ENCODE measurements at places on chromosomes 5 and 9.

DNA sequence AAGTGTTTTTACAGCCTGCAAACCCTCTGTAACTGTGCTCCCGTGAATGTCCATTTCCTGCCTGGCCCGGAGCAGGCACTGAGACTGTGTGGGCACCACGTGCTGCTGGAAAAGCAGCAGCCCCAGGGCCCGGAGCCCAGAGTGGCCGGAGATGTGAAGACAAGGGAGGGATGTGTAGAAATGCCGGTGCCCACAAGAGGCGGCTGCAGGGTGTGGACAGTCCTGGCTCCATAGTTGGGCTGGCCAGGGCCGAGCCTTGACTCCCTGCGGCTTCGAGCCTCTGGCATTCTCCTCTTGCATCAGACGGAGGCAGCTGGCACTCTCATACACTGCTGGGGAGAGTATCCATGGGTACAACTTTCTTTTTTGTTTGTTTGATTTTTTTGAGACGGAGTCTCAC, 13.2 kb upstream of the GFPT2 start:
- DNase-seq, result peak; percentile 82

DNA sequence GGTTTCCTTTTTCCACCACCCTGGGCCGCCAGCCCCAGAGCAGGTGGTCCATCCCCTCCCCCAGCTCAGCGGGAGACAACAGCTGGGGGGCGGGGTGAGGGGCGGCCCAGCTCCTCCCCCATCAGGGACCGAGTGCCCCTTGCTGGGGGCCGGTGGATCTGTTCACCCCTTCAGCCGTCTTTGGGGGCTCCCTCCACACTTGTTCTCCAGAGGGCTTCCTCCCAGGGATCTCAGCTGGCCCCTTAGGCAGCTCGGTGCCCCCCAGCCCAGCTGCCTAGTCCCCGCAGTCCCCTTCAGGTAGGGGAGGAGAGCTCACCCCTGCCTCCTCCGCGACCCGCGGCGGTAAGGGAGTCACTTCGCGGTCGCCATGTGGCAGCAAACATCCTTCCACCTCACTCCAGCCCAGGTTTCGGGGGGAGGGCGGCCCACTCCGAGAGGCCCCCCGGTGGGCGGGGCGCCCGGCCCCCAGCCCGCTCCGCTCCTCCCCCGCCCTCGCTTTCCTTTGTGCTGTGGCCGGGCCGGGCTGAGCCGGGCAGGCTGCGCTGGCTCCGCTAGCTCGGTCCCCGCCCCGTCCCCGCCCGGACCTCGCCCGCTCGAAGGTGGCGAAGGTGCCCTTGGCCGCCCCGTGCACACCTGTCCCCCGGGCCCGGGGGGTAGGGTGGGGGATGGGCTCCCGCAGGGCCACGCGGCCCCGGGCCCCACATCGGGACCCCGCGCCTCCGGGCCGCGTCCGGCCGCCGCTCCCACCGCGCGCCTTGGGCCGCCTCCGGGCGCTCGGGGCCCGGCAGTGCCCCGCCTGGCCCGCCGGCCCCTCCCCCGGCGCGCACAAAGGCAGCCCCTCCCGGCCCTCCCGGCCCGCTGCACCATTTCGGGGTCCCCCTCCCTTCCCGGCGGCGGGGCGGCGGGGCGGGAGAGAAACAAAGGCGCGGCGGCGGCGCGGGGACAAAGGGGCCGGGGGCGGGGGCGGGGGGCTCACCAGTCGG, 683 bp downstream of the DBN1 start:
- DNase-seq, result no peak

GRCh38 chr9:19409401-19410194, 789 bp downstream of the ACER2 start:
- DNase-seq, result no peak

GRCh38 chr5:170075696-170076095, 30.0 kb upstream of the FOXI1 start:
- DNase-seq, result no peak

DNA sequence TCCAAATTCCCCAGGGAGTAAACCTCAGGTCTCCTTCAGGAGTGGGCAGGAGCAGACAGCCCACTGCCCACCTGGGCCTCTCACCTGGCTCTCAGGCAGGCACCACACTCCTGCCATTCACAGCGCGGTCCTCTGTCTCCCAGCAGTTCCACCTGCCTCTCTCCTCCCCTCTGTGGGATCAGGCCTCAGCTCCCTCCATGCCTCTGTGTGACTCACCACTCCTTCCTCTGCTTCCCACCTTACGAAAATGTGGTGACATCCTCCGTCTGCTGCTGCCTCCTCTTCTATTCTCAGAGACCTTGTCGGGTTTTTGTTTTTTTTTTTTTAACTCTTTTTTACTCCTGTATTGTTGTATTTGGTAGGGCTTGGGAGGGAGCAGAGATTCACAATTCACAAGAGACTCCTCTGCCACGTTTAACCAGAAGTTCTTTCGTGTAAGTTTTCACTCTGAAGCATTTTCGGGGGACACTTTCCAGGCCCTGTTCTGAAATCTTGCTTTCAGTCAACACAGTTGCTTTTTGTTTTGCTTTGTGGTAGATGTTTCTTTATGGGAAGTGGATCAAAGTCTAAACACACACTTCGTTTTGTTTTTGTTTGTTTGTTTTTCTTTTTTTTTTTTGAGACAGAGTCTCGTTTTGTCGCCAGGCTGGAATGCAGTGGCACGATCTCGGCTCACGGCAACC, 21.1 kb upstream of the CDKN2AIPNL start:
- no peak for DNase-seq

DNA sequence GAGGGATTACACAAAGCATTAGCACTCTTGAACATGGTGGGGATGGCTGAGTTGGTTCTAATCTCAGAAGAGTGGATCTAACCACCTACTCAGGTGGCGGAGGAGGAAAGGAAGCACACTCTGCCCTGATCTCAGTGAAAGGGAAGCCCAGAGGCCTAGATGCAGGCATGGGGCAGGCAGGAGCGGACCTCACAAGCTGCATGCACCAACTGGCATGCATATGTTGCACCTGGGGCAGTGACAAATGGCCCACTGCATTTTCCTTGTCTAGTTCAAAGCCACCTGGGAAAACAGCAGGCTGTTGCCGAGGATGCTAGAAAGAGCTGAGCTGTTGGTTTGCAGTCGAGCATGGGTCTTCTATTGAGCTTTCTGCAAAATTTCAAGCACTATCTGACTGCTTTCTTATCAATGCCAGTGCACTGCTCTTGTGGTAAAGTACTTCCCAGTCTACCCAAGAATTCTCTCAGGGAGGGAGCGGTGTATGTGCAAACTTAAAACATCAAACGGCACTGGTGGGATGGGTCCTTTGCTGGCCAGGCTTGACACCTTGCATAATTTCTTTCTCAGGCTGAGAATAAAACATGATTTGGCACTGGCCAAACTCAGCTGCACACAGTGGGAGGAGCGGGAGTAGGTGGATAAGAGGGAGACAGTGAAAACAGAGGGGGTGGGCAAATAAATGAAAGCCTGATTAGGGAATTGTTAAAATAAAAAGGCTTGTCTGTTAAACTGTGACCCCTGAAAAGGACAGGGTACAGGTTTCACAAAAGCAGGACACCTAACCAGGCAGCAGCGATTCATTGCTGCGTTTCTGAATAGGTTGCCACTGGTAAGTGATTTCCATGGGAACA, 108.9 kb downstream of the MARCHF3 start:
- DNase-seq, result no peak

GRCh38 chr5:119238265-119239118, 117.3 kb upstream of the TNFAIP8 start:
- no peak for DNase-seq

- DNase-seq, result no peak
These were observed 138.7 kb downstream of the RAPGEF6 start for GRCh38 chr5:131496400-131496713.

- no peak for DNase-seq
These were observed 33.1 kb downstream of the LVRN start for GRCh38 chr5:115995351-115995750.

- no peak for DNase-seq
These were observed 124.3 kb downstream of the ENC1 start for GRCh38 chr5:74516211-74516636.

DNA sequence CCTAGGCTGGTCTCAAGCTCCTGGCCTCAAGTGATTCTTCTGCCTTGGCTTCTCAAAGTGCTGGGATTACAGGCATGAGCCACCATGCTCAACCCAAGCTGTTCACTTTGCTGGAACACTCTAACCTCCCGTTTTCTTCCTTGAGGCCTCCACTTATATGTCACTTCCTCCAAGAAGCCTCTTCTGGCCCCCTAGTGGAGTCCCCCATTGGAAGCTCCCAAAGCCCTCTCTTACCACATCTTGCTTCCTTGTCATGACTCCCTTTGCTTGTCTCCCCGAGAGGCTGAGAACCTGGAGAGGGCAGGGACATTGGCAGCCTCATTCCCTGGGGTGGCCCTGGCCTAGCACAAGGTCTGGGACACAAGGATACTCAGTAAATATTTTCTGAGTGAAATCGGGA, 80.8 kb downstream of the PDE6A start:
- no peak for DNase-seq

DNA sequence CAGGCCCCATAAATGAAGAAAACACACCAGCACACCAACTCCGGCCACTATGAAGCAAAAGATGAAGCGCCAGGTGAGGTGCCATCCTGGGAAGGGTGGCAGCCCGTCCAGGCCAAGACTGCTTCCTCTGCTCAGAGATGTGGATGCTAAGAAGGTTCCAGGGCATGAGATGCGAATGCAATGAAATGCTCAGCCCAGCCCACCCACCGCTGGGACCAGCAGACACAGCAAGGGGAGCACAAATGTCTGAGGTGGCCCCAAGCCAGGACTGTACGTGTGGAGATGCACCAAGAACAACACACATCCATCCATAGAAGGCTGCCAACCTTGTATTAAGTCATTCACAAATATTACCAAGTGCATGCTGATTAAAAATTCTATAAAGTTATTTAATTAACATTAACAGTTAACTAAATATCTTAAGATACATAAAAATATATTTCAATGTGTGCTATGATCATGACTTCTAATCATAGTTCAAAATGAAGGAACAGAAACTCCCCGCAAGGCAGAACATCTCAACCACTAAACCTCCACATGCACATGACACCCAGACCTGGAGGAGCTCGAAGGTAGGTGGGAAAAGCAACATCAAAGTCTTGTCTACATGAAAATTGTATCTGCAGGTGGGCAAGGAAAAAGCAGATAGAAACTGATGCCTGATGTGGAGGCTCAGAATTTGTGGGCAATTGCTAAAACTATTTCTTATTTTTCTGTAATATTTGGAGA, 43.7 kb downstream of the BICD2 start:
- no peak for DNase-seq

DNA sequence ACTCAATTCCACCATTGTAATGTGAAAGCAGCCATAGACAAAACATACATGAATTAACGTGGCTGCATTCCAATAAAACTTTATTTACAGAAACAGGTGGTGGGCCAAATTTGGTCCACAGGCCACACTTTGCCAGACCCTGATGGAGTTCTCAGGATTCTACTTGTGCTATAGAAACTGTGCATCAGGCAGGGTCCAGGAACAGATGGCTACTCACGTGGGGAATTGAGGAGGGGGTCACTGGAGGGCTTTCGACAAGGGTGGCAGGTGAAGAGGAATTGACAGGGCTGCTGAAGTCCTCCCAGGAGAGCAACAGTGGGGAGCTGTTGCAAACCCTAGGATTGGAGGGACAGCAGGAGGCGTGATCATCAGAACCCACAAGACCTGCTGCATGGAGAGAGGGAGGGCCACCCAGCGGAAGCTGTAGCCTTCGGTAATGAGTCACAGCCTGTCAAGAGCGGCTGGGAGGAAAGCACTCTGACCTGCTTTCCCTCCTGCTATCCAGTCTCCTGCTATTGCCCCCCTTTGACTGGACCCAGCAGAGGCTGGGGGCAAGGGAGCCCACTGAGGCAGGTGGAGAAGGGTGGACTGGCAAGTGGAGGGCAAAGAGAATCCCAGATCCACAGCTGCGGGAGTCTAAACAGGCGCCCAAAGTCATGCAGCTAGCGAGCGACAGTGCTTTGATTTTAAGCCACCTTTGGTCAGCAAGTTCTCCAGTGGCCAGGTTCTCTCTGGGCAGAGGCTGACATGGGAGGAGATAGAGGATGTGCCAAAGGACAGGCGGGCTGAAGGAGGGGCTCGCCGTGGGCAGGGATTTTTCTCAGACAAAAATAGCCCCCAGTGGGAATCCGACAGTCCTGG, 138.3 kb upstream of the SMIM23 start:
- no peak for DNase-seq

Measured in hippocampal formation (tissue), 2 donors.